ENCODE measurements at places on chromosomes 6 and 20.

- no peak for DNase-seq
- H3K4me3 ChIP-seq, result no peak overlapping the region
- H3K4me1 ChIP-seq, result peaks cover 5% of the 10 kb centered on the region
- H3K27ac ChIP-seq, result no peak overlapping the region
- peaks cover 4% of the 10 kb centered on the region for H3K36me3 ChIP-seq
Measured at GRCh38 chr6:158384671-158385110, 72.4 kb downstream of the TULP4 start.

GRCh38 chr6:14841901-14842421, 403.9 kb upstream of the JARID2 start:
- no peaks in the 10 kb centered on the region for H3K36me3 ChIP-seq
- H3K4me1 ChIP-seq, result peaks cover 33% of the 10 kb centered on the region
- H3K4me3 ChIP-seq, result no peak overlapping the region
- no peak overlapping the region for H3K27ac ChIP-seq
- no peak for DNase-seq

GRCh38 chr6:154792761-154793160, 59.5 kb downstream of the SCAF8 start:
- H3K27ac ChIP-seq, result peak overlapping the region; percentile 13
- no peaks in the 10 kb centered on the region for H3K4me1 ChIP-seq
- no peaks in the 10 kb centered on the region for H3K27me3 ChIP-seq
- H3K36me3 ChIP-seq, result peaks cover 47% of the 10 kb centered on the region

DNA sequence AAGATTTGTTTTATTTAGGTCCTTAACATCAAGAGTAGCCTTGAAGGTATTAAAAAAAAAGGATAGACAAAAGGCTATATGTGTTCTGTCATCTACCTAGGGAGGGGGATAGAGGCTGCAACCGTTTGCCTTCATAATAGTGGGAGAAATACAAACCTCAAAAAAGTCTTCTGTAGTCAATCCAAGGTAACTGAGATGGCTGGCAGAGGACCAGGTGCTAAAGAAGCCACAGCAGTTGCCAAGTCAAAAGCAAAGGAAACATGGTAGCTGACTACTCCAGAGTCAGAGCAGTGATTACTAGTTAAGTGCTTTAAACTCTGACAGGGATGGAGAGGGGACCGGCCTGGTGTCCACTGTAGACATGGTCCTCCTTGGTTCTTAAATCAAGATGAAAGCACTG, 249.4 kb downstream of the PTPRK start:
- no peaks in the 10 kb centered on the region for H3K27me3 ChIP-seq
- H3K4me3 ChIP-seq, result no peak overlapping the region
- no peak for DNase-seq
- peaks cover 7% of the 10 kb centered on the region for H3K4me1 ChIP-seq

DNA sequence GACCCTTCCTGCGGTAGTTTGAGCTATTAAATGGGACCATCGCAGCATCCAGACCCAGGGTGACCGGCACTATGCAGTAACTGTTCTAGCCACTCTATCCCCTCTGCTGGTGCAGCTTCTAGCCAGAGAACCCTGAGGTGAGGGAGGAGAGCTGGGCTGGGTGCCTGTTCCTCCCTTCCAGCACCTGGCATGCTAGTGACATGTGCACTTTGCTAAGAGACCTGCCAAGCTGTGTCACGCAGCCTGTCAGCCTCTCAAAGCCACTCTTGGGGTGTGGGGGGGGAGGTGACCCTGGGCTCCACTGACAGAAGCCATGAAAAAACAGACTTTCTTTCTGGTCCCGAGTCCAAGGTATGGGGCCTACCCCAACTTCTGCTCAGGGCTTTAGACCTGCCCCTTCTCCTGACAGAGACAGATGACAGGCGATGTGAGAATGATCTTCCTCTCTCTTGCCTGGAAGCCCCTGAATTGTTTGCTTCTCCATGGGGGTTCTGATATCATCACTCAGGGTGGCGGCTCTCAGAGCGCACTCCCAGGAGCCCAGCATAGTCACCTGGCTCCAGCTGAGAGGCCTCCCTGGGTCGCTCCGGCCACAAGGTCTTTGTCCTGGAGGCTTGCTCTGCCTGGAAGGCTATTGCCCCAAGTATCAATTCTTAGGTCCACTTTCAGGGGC, 47.2 kb upstream of the MLN start:
- no peak overlapping the region for H3K4me3 ChIP-seq
- H3K27ac ChIP-seq, result no peak overlapping the region
- H3K27me3 ChIP-seq, result peaks cover 13% of the 10 kb centered on the region
- DNase-seq, result no peak
- H3K4me1 ChIP-seq, result peaks cover 15% of the 10 kb centered on the region

DNA sequence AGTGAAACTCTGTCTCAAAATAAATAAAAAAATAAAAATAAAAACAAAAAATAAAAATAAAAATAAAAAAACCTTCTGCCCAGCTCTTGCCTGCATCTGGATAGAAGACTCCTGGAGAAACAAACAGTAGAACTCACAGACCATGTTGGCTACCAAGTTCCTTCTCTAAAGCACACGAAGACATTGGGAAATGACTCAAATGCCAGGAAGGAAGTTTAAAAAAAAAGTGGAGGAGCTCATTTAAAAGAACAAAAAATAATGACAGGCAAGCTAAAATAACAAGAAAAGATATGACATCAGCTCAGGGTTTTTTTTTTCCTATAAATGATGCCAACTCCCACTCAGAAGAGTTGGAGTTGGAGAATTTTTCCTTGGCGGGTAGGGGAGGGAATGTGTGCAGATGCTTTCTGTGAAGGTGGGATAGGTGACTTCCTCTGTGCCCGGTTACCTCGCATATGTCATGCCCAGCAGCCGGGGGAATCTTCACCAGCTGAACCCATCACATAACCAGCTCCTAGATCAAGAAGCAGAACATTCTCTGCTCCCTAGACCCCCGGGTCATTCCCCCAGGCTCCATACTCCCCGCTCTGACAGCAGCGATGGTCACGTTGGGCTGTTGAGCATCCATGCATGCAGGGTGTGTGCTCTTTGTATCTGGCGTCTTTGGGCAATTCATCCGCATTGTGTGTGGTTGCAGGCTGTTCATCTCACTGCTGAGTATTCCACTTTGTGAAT, 17.3 kb upstream of the CD93 start:
- no peak overlapping the region for H3K27ac ChIP-seq
- peaks cover 4% of the 10 kb centered on the region for H3K27me3 ChIP-seq
- peaks cover 11% of the 10 kb centered on the region for H3K4me1 ChIP-seq
- no peak for DNase-seq

- DNase-seq, result no peak
- peaks cover 3% of the 10 kb centered on the region for H3K27me3 ChIP-seq
- no peak overlapping the region for H3K27ac ChIP-seq
Measured at GRCh38 chr6:34056305-34057108, 89.4 kb downstream of the GRM4 start.

- peaks cover 14% of the 10 kb centered on the region for H3K36me3 ChIP-seq
- H3K4me3 ChIP-seq, result no peak overlapping the region
- H3K27me3 ChIP-seq, result no peaks in the 10 kb centered on the region
- peaks cover 18% of the 10 kb centered on the region for H3K4me1 ChIP-seq
- H3K27ac ChIP-seq, result no peak overlapping the region
Measured at GRCh38 chr6:122692807-122693580, 82.8 kb downstream of the PKIB start.

DNA sequence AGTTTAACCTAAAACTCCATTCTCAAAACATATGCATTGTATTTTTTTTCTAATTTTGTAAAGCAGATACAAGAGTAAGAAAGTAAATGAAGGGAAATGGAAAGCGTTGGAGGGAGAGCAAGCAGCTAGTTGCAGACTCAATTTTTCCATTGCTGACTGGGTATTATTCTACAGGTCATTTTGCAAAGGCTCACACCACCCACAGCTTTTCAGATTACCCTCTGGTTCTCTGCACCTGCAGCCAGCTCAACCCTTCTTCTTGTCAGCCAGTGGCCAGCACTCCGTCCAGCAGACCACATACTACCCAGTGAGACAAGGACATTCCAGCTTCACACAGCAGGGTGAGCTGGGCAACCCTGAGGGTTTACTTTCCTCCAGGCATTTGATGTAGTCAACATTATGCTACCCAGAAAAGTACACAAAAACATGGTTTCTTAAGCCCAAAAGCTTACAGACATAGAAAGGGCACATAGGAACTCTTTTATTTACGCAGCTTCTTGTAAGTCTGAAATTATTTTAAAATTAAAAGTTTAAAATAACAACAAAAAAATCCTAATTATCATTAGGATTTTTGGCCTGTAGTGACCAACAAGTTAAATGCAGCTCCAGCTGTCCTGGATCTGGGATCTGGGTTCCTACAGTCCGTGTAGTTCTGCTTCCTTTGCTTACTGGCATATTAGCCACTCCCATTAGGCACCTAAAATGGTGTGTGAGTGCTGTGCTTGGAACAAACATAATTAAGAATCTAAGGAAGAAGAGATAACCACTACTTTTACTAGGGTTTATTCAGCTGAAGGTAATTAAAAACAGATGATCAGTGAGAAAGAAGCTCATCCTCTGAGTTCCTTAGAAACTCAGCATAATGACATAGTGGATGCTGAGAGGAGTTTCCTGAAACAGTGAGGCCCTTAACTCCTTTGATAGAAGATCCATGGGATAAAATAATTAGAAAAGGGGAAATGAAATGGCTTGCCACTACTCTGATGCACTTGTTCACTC, 185.3 kb downstream of the PKHD1 start:
- no peak for DNase-seq
- H3K4me1 ChIP-seq, result no peaks in the 10 kb centered on the region
- no peaks in the 10 kb centered on the region for H3K27me3 ChIP-seq
- H3K27ac ChIP-seq, result no peak overlapping the region
- no peak overlapping the region for H3K4me3 ChIP-seq

GRCh38 chr6:28901831-28902230, 22.0 kb downstream of the TRIM27 start:
- no peak overlapping the region for H3K4me3 ChIP-seq
- H3K27ac ChIP-seq, result no peak overlapping the region
- H3K27me3 ChIP-seq, result no peaks in the 10 kb centered on the region
- no peak for DNase-seq
- no peaks in the 10 kb centered on the region for H3K4me1 ChIP-seq

DNA sequence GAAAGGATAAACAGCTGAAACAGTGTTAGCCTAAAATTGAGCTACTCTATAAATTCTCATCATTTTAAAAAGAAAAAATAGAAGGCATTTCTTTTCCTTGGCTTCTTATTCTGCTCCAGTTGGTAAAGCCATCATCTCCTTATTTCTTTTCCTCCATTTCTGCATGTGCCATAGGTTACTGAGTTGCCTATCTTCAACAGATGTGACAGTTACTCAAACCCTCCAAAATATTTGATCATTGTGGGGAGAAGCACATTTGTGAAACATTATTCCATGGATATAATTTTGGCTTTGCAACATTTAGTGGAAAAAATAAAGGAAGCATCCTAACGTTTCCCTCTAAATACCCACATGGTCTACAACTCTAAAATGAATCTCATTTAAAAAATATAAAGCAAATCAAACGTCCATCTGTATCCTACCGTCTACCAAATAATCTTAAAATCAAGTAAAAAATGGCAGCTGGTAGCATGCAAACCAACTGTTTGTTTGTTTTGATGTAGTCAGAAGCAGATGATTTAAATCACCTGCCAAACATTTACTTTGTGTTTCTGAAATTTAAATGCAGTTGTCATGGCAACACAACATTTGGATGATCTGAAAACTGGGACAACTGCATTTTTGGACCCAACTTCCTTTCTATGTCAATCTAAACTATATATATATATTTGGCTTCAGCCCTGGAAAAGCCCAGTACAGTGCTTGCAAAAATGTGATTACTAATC, 16.8 kb upstream of the SNX9 start:
- no peak overlapping the region for H3K27ac ChIP-seq
- H3K4me1 ChIP-seq, result no peaks in the 10 kb centered on the region
- no peak overlapping the region for H3K4me3 ChIP-seq

GRCh38 chr6:123994891-123995635, 191.4 kb downstream of the NKAIN2 start:
- H3K4me1 ChIP-seq, result no peaks in the 10 kb centered on the region
- no peaks in the 10 kb centered on the region for H3K27me3 ChIP-seq
- H3K4me3 ChIP-seq, result no peak overlapping the region
- H3K27ac ChIP-seq, result no peak overlapping the region
- DNase-seq, result no peak

GRCh38 chr6:158801655-158802294, 17.4 kb downstream of the EZR start:
- no peaks in the 10 kb centered on the region for H3K27me3 ChIP-seq
- H3K36me3 ChIP-seq, result peaks cover 24% of the 10 kb centered on the region
- peaks cover 59% of the 10 kb centered on the region for H3K4me1 ChIP-seq

DNA sequence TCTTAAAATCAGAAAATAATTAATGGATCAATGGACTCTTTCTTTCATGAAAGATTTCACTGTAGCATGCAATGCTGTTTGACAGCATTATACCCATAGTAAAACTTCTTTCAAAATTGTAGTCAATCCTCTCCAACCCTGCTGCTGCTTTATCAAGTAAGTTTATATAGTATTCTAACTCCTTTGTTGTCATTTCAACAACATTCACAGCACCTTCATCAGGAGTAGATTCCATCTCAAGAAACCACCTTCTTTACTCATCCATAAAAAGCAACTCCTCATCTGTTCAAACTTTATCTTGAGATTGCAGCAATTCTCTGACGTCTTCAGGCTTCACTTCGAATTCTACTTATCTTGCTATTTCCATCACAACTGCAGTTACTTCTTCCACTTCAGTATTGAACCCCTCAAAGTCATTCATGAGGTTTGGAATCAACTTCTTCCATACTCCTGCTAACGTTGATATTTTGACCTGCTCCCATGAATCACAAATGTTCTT, 26.4 kb upstream of the BACH2 start:
- H3K27me3 ChIP-seq, result no peaks in the 10 kb centered on the region
- no peaks in the 10 kb centered on the region for H3K36me3 ChIP-seq
- no peak overlapping the region for H3K27ac ChIP-seq
- H3K4me1 ChIP-seq, result peaks cover 2% of the 10 kb centered on the region
- no peak for DNase-seq
- H3K4me3 ChIP-seq, result no peak overlapping the region

DNA sequence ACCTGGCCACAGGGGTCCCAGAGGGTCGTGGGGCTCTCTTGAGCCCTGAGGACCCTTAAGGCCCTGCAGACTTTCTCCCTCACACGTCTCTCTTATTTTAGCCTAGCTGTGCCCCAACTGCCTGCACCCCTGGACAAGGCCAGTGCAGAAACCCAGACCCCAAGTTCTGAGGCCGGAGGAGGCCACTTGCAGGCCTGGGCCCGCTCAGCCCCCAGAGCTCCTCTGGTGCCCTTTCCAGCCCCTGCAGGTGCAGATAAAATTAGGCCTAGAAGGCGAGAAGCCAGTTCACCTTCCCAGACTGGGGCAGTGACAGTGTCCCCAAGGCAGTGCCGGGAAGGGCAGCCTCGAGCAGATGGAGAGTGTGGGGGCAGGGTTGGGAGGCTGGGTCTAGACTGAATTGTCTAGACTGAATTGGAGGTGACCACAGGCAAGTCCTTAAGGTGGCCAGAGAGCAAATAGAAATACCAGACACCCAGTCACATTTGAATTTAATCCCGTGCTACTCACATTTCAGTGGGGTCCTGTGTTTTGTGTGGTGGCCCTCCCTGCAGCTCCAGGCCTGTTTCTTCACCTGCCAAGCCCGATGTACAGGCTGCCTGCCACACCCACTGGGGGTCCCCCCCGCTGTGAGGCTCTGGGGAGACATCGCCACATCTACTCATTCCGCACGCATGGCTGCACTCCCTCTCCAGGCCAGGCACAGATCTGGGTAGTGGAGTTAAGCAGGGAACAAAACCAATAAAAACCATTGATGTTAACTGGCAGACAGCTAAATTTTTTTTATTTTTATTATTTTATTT, 8.6 kb upstream of the IP6K3 start:
- H3K4me3 ChIP-seq, result no peak overlapping the region
- H3K4me1 ChIP-seq, result peaks cover 11% of the 10 kb centered on the region
- DNase-seq, result no peak
- no peaks in the 10 kb centered on the region for H3K36me3 ChIP-seq

- H3K27ac ChIP-seq, result no peak overlapping the region
- H3K36me3 ChIP-seq, result peaks cover 4% of the 10 kb centered on the region
- H3K4me3 ChIP-seq, result no peak overlapping the region
Measured at GRCh38 chr20:14956538-14956937, 619.1 kb upstream of the FLRT3 start.
